Fibroblast of gingiva (primary cell): ENCODE measurements at places on chromosomes 4 and X.

- no peak for DNase-seq
Measured at GRCh38 chr4:5280828-5281227, 229.5 kb downstream of the STK32B start.

- no peak for DNase-seq
Measured at GRCh38 chr4:75790024-75790423, 65.6 kb downstream of the USO1 start.

DNA sequence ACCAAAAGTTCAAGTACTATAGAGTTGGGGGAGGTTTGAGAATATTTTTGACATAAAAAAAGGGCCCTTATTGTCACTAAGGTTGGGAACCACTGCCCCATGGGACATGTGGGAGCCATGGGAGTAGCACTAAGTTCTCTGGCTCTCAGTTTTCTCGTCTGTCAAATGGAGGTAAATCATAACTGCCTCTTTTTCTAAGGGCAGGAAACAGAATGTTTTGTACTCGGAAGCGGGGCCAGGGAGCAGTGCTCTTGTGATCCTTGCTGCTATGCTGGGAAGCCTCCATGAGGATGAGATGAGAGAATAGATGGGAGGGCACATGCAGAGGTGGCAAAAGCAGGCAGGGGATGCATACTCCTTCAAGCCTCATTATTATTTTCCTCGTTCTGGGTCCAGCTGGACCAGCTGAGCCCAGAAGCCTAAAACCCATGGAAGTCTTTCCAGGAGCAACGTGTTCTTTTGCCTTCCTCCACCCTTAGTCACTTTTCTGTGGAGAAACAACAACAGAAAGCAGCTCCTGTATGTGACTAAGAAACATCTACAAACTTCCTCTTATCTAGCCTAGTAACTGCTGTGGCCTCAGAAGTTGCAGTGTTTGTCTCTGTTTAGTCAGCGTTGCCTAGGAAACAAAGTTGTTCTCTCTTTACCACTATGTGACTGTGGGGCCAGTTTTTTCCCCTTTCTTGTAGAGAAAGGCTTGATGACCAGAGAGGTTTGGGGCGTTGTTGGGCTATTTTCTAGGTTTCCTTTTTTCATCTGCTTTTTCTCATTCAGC lies 64.8 kb downstream of the TSC22D3 start:
- peak; percentile 93 for DNase-seq

DNA sequence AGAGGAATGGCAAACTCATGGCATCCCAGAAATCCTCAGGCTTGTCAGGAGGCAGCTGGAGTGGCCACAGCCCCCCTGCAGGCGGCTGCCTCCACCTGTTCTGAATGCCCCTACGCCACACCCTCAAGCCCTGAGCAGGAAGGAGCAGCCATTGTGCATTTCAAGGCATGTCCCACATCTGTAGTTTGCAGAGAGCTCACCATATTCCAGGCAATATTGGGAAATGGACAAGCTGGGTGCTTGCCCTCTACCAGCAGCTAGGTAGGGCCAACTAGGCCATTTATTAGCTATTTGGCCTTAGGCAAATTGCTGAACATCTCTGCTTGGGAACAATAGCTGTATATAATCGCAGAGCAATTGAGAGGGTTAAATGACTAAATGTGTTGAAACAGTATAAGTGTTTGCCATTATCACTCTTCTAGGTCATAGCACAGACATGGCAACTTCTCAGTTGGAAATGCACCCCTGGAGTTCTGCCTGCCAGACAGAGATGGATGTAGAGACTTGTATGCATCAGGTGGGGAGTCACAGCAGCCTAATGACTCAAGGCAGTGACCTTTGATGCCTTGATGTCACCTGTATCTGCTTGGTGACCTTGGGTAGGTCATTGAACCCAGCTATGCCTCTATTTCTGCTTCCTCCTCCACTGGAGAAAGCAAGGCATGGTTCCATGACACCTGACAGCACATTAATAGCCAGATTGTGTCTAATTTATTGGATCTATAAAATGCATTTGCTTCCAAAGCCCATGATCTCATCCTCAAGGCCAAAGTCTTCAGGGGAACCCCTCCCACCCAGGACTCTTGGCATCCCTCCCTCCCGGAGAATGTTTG lies 52.8 kb downstream of the FHDC1 start:
- no peak for DNase-seq

DNA sequence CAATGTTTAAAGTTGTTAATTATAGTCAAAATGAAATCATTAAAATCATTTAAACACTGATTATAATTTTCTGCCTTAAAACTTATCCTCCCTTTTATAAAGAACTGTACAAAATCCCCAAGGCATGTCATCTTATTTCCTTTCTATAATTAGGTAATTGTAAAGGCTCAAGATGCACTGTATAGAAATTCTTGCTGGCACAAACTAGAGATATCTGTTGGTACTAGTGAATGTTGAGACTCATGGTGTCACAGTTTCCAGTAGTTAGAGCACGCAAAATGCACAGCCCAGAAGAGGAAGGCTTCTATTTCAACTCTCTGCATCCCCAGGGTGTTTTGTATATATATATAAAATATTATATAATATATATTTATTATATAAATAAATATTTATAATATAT lies 22.7 kb upstream of the PLA2G12A start:
- no peak for DNase-seq

DNA sequence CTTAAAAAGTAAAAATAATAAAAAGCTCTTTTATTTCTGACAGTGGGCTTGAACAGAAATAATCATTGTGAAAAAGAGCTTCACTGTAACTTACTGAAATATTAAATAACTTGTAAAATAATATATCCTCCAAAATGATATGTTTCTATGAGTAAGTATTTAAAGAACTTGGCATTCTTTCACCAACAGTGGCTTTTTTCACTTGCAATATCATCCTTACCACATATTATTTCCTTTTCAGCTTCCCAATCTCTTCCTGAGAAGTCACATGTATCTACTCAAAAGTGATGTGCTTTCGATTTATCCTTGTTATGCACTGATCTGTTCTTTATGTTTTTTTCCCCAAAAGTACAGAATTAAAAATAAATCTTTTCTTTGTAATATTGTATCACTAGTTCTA lies 2.2 kb upstream of the PCDH18 start:
- peak; percentile 51 for DNase-seq

DNA sequence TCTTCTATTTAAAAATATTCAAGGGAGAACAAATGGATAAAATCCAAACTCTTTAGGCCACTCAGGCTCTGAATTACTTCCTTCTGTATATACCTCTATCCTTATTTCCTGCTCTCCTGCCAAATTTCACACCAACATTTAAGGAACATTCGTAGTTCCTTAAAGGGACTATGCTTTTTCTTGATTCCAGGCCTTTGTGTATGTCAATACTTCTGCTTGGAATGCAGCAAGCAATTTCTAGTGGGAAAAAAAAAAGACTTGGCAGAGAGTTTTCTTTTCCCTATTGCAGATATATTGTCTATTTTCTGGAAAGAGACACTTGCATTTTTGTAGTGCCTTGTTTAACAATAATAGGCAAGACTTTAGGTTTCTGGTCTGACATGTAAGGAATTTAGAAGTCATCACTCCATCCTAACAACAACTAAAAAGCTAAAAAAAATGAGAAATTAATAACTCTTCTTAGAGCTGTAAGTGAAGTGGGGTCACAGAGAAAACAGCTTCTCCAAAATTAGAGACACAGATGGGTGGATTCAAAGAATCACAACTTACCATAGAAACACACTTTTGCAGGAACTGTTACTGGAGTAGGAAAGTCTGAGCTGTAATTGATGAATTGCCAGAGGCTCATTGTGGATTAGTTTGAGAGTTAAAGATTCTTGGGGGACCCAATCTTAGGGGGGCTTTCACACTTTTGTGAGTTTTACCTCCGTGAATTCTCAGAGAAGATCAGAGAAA lies 2.1 kb upstream of the ADH5 start:
- no peak for DNase-seq

- DNase-seq: peak; percentile 19
Measured at GRCh38 chrX:136812286-136812685, 31.6 kb upstream of the ARHGEF6 start.

GRCh38 chrX:45070116-45071007 lies 130.3 kb downstream of the DIPK2B start:
- DNase-seq: peak; percentile 34

GRCh38 chr4:173769568-173769967 lies 239.5 kb upstream of the HAND2 start:
- no peak for DNase-seq

DNA sequence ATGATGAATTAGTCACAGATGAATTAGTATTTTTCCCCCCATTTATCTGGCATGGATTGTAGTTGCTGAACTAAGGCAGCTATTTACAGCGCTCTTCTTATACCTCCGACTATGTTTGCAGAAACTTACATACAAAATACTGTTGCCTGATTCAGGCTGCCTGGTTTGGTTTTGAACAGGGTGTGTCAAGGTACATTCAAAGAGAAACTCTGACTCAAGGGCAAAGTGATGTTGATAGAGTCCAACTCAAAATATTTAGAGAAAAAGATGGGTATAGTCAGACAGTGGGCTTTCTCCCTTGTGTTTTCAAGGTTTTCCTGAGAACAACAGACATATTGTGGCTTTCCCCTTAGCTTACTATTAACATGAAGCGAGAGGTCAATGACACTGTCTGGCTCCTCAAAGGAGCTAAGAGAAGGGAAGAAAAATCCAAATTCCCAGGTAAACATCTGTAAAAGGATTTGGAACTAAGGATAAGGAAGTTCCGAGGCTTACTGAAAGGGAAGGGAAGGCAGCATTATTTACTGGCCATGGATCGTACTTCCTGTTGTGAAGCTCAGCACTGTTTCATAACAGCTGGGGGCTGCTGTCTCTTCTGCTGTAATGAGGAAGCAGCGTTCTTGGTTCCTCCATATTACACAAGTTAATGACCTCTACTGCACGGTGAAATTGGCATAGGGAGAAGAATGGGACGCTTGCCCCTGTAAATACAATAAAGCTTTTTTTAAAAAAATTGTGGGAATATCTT lies 30.9 kb downstream of the FAM9C start:
- DNase-seq: no peak

GRCh38 chr4:70405765-70406164 lies 8.0 kb downstream of the OPRPN start:
- DNase-seq: no peak

- DNase-seq: no peak
Measured at GRCh38 chrX:118373538-118373937, 27.6 kb downstream of the WDR44 start.

DNA sequence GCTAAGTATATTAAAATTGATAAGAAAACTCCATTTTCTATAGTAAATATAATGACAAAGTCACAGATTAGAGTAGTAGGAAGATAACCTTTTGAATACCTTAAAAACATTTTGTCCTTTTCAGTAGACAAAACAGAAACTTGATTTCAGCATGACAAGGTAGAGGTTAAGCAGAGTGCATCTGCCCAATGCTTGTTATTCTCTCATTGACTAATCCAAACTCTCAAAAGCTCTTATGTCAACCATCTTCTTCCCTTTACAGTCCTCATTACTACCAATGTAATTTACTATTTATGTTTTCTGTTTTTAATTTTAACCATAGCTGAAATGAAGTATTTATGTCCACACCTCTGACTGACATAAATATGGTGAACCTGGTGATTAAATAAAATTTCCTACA lies 11.1 kb downstream of the NIPAL1 start:
- no peak for DNase-seq

- no peak for DNase-seq
Measured at GRCh38 chr4:70581980-70582379, 10.1 kb upstream of the AMBN start.

GRCh38 chr4:166174717-166175490 lies 301.9 kb downstream of the TLL1 start:
- DNase-seq: no peak

GRCh38 chrX:20515841-20516461 lies 249.2 kb upstream of the RPS6KA3 start:
- peak; percentile 55 for DNase-seq

DNA sequence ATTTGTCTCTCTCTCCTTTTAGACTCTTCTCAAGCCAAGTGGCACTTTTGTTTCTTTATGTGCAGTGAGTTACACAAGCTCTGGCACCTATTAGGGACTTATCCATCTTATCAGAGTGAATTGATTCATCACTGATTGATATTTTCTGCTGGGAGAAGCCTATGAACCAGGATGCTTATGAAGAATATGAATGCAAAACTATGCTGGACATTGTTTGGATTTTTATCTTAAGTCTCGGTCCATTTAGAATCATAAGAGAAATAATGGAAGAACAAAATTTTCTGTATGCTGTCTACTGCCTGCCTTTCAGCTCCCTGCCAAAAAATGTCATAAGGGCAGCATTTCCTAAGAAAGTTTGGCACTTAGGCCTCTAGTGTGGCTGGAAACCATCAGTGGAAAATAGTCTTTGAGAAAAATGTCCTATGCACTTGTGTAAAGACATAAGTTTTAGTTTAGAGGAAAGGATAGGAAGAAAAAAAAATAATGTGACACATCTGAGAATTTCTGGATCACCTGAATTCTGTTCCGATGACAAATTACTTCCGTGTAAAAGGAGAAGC lies 365.7 kb upstream of the MAD2L1 start:
- DNase-seq: peak; percentile 61

- DNase-seq: peak; percentile 31
Measured at GRCh38 chr4:157803421-157803820, 369.4 kb downstream of the GASK1B start.

DNA sequence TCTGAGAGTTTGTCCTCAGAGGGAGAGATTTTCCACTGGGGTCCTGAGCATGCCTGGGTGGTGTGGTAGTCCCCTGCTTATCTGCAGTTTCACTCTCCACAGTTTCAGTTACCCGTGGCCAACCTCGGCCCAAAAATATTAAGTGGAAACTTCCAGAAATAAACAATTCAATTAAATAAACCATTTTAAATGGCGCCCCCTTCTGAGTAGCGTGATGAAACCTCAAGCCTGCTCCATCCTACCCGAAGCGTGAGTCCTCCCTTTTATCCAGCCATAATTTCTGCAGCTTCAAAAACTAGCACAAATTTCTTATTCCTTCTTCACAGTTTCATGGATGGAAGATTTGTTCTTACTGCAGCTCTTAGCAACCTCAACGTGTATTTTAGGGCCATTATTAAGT lies 26.7 kb downstream of the PNMA6E start:
- DNase-seq: no peak

DNA sequence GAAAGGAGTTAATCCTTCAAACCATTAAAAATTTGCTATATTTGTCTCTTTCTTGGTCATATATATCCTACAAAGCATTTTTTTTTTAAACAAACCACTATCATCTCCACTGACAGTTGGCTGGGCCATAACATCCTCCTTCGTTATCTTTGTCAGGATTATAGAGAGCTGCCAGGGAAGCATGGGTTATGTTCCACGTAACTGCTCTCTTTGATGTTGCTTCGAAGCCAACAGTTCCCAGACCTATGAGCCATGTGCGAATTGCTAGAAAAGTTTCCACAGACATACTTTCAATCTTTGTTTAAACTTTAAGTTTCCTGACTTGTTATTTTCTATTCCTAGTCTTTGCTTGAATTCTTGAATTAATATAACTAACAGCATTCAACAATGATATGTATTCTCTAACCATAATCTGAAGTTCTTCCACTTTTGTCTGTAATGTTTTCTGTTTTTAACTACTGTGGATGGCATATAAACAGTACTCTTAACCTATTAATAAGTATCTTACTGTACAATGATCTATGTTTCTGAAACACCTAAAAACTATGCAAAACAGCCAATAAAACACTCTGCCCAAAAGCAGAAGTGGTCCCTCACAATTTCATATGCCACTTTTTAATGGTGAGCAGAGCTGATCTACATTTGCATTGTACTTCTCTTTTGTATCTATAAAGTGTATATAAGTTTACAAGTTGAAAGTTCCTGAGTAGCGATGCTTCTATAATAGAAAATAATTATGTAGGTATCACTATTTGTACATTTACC lies 37.9 kb downstream of the EREG start:
- no peak for DNase-seq

GRCh38 chr4:114807759-114808404 lies 209.3 kb downstream of the UGT8 start:
- no peak for DNase-seq

- DNase-seq: no peak
Measured at GRCh38 chr4:114537352-114537751, 61.3 kb upstream of the UGT8 start.
